ENCODE measurements at places on chromosomes 1 and 21.

- DNase-seq: no peak
These were observed 471.2 kb upstream of the RUNX1 start for GRCh38 chr21:35520302-35520701.

DNA sequence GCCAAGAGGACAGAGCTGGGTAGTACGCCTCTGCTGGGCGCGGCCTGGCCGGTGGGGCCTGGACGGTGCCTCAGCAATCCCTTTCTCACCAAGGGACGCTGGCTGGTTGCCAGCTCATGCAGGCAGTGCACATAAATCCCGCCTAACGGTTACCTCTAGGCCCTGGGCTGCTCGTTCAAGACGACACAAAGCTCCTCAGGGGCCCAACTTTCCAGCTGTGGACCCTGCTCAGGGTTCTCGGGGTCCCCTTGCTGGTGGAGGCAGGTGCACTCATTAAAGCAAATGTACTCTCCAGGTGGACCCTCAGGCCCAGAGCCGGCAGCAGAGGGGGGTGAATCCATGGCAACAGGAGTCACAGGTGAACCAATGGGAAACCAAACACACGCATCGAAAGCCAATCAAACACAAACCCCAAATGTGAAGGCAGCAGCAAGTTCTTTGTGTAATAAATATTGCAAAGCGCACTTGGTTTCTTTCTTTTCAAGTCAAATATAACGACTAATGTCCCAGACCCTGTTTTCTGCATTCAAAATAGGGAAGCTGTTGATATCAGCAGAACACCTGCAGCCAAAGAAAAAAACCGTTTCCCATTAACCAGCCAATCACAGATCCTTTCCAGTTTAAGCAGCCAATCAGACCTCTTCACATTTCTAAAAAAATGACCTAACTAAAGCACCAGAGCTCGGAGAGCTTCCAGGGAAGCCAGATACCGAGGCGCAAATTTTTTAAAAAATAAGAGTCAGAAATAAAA lies 26.1 kb upstream of the CLSTN1 start:
- DNase-seq: no peak

- DNase-seq: no peak
These were observed 44.0 kb downstream of the YARS1 start for GRCh38 chr1:32773018-32773763.

- DNase-seq: no peak
These were observed 41.6 kb upstream of the WNT4 start for GRCh38 chr1:22184454-22184853.

- DNase-seq: no peak
These were observed 72.9 kb downstream of the RPS6KA1 start for GRCh38 chr1:26602378-26602959.

GRCh38 chr1:235613602-235614001 lies 36.0 kb downstream of the GNG4 start:
- DNase-seq: no peak

GRCh38 chr1:24762133-24762676 lies 17.0 kb downstream of the CLIC4 start:
- DNase-seq: no peak

GRCh38 chr1:155971910-155972809 lies 6.2 kb downstream of the ARHGEF2 start:
- DNase-seq: no peak

- DNase-seq: no peak
These were observed 123.7 kb downstream of the MATN1 start for GRCh38 chr1:30599721-30600120.

DNA sequence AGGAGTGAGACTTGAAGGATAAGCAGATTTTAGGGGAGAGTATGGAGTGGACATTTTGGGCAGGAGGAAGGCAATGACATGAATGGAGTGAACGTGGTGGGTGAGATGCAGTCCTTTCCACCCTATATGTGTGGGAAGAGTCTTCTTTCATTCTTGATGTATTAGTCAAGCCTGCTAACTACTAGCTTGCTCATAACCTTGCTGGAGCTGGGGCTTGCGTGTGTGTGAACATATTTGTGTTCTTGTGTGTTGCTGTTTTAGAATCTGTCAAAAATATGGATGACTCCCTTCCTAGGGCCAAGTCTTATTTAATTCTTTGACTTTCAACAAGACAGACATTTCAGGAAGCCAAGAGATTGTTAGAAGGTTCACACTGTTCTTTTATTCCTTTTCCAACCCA lies 132.7 kb downstream of the UCK2 start:
- DNase-seq: no peak

GRCh38 chr1:210747890-210748289 lies 386.1 kb downstream of the KCNH1 start:
- no peak for DNase-seq

DNA sequence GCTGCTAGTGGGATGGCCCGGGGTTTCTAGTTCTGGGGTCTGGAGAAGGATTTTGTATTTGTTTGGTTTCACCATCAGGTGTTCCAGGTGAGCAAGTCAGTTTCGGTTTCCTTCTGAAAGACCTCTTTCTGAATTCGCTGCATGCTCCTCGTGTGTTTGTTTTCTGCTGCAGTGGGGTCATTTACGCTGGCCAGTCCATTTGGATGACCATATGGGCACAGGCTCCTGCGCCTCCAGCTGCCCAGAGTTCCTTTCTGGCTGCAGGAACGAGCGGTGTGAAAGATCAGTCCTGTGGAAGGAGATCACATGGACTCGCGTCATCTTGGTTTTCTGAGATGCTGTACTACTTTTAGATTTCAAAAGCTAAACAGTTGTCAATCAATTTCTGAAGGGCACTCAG lies 83.7 kb upstream of the GCLM start:
- DNase-seq: no peak

GRCh38 chr1:62720946-62721554 lies 32.9 kb upstream of the DOCK7 start:
- no peak for DNase-seq

DNA sequence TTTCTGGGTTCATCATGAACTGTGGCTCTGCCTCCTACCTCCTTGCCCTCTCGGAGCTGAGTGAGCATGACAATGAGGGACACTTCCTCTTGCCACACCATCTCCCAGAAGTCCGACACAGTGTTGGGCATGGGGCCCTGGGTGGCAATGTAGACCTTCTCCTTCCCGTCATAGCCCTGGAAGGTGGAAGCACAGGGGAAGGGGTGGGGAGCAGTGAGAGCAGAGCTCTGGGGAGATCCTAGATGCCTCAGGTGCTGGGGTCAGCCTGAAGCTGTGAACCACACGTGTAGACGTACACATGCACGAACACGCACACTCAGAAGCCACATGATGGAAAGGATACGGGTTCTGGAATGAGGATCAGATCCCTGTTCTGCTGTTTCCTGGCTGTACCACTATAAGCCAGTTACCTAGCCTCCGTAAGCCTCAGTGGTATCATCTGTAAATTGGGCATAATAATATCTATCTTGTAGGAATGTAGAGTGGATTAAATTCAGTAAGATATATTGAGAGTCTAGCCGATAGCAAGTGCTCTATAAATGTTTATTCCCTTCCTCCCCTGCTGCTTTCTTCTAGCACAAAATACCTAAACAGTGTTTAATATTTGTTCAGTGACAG lies 6.1 kb downstream of the PTPN7 start:
- no peak for DNase-seq

DNA sequence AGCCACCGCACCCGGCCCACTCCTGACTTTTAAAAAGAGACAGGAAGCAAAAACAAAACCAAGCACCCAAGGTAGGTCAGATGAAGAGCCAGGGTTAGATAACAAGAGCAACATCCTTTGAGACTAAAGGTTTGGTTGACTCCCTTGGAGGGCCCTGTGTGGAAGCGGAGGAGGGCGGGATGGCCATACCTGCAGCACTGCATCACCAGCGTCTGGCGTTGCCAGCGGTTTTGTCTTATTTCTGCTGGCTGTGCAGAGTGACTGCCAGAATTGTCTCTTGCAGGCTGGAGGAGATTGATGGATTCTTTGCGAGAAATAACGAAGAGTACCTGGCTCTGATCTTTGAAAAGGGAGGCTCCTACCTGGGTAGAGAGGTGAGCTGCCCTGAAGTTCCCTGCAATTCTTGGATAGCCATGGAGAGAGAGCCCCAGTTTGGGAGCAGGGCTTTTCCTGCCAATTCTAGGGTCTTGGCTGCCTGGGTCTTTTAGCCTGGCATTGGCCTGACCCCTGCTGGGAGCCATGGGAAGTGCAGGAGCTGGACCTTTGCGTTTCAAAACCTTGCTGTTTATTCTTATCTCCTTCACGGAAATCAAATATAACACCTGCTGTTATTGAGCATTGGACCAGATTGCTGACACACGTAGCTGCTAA lies 24.0 kb downstream of the QSOX1 start:
- no peak for DNase-seq

DNA sequence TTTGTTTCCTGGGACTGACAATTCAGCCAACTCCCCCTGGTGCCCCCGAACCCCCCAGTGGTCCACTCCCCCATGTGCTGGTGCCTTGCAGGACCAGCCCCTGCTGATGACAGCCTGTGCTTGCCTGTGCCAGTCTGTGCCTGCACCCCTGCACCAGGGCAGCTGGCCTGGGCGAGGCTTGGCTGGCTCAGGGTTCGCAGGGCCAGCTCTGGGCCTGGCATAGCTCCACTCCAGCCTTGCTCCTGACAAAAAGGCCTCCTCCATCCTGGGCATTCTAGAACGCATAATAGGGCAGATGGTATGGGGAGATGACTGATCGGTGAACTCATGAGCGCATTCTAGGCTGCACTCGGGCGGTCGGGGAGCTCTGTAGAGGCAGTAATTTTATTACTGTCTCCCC lies 5.4 kb downstream of the CNTN2 start:
- no peak for DNase-seq

DNA sequence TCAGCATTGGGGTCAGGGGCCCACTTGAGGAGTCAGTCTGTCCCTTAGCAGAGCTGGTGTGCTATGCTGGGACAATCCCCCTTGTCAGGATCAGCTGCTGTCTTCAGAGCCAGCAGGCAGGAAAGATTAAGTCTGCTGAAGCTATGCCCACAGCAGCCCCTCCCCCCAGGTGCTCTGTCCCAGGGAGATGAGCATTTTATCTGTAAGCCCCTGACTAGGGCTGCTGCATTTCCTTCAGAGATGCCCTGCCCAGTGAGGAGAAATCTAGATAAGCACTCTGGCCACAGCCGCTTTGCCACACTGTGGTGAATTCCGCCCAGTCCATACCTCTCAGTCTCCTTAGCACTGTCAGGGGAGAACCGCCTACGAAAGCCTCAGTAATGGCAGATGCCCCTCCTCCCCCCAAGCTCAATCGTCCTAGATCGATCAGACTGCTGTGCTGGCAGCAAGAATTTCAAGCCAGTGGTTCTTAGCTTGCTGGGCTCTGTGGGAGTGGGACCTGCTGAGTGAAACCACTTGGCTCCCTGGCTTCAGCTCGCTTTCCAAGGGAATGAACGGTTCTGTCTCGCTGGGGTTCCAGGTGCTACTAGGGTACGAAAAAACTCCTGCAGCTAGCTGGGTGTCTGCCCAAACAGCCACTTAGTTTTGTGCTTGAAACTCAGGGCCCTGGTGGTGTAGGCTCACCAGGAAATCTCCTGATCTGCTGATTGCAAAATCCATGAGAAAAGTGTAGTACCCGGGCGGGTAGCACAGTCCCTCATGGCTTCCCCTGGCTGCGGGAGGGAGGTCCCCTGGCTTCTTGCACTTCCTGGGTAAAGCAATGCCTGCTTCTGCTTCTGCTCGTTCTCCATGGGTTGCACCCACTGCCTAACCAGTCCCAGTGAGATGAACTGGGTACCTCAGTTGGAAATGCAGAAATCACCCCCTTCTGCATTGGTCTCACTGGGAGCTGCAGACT lies 25.1 kb upstream of the TP53BP2 start:
- no peak for DNase-seq

DNA sequence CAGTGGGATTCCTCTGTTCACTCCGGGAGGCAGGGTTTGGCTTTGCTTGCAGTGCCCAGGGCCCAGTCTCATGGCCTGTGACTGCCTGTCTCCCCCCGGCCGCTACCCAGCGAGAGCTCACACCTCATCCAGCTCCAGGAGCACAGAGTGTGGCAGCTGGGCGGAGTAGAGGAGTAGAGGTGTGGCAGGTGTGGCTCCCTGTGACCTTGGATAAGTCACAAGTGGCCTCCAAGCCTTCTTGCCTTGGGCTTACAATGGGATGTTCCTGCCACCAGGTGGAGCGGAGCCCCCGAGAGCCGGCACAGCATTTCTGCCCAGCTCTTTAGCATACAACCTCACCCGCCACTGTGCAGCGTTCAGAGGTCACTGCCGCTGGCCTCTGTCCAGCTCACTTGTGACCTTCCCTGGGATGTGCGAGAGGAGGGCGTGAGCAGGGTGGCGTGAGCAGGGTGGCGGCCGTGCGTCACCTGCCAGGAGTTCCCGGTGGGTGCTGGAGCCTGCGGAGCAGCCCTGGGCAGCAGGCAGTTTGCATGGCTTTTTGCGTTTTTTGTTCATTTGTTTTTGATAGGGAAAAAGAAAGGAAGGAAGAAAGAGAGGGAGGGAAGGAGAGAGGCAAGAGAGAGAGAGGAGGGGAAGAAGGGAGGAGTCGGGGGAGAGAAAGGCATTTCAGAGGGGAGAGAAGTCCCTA lies 42.4 kb downstream of the CRYAA start:
- no peak for DNase-seq

GRCh38 chr1:156553860-156554485 lies 18.4 kb downstream of the IQGAP3 start:
- no peak for DNase-seq

DNA sequence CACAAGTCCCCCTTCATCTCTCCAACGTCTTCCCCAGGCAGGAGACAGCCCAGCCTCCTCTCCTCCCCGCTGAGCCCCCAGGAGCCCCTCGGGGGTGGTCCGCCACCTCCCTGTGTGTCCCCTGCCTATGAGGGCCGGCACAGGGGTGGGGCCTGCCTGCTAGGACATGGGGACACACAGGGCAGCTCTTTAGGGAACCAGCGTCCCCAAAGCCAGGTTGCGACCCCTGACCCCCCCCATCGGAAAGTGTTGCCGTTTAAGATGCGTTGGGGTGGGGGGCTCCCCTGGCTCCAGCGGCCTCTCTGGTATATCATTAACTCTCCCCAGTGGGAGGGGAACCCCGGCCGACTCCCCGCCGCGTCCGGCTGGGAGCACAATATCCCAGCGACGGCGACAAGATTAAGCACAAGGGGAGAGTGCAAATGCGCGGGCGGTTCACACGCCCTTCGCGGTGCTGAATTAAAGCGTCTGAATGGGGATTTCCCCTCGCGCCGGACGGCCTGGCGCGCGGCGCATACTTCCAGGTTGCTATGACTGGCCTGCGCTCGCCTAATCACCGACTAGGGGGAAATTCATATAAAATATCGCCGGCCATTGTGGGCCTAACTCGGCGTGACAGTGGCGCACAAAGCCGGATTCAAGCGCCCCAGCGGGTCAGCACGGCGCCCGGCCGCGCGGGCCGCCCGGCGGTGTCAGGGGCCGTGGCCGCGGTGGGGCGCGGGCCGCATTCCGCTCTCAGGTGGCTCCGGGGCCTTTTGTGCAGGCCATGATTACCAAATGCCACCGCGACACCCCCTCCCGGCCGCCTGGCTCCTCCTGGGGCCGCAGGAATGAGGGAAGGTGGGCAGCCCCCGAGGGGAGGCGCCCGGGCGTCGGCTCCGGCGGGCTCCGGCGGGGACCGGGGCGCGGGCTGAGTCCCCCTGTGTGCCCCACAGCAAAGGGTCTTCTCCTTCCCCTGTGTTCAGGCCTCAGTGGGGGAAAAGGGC lies 30.9 kb downstream of the WNT3A start:
- no peak for DNase-seq
